Heart right ventricle (tissue), 16 donors: ENCODE measurements at places on chromosomes 7 and 10. TPM values are rescaled to one million over a fixed set of nuclear protein-coding genes. Genes with fewer than 3 reads are reported as not detected.

Gene FXYD4
- total RNA-seq, result not detected

GRCh38 chr7:148921806-148922205 lies 37.7 kb upstream of the EZH2 start:
- peak; percentile 39 for DNase-seq

DNA sequence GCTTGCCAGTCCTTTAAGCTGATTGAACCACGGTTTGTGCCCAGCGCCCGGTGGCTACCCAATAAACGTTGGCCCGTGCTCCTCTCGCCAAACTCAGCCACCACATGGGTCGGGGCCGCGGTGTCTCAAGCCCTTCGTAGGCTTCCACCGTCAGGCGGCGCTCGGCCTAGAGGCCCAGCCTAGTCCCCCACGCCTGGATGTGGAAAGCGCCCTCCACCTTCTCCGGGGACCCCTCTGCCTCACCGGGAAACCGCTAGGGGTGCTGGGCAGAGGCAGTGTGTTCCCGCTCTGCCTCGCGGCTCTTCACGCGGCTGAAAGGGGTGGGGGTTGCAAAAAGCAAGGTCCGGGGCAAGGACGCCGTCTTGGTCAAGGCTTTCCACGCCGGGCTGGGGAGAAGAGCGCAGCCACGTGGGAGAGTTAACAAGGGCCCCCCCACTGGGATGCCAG lies 29.8 kb downstream of the LEP start:
- peak; percentile 20 for DNase-seq

GRCh38 chr10:119409906-119410305 lies 132.6 kb downstream of the RGS10 start:
- peak; percentile 91 for DNase-seq

DNA sequence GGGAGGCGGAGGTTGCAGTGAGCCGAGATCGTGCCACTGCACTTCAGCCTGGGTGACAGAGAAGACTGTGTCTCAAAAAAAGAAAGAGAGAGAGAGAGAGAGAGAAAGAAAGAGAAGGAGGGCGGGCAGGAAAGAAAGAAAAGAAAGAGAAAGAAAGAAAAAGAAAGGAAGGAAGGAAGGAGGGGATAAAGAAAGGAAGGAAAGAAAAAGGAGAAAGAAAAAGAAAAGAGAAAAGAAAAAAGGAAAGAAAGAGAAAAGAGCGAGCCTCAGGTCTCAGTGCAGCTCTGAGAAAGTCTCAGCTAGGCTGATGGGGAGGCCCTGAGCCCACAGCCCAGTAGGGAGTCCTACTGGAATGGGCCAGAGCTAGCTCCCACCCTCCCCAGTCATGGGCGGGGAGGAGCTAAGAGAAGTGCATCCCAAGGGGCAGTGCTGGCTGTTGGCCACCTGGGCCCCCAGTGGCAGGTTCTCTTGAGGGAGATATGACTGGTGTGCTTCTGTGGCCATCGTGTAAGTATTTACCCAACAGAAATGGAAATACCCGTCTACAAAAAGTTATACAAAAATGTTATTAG lies 69.3 kb downstream of the ABRAXAS2 start:
- no peak for DNase-seq

DNA sequence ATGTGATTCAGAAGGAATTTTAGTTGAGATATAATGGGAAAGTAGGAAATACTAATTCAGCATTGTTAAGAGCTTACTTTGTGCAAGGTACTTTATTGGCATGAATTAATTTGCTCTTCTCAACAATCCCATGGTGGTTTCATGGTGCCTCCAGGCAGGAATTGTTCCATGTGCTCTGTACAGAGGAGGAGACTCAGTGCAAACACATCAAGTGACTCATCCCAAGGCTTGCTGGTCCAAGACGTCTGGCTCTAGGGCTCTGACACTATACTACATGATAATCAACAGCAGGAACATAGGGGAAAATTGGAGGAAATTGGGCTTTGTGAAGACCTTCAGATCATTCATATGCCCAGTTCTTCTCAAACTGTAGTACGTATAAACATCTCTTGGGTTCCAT lies 66.5 kb upstream of the PRKG1 start:
- no peak for DNase-seq

Gene ACADSB
- 114 TPM for total RNA-seq

Gene NPSR1
- total RNA-seq, result not detected

GRCh38 chr7:116988363-116988989 lies 35.2 kb downstream of the ST7 start:
- no peak for DNase-seq

- DNase-seq, result no peak
Measured at GRCh38 chr10:1582739-1583138, 154.6 kb downstream of the ADARB2 start.

DNA sequence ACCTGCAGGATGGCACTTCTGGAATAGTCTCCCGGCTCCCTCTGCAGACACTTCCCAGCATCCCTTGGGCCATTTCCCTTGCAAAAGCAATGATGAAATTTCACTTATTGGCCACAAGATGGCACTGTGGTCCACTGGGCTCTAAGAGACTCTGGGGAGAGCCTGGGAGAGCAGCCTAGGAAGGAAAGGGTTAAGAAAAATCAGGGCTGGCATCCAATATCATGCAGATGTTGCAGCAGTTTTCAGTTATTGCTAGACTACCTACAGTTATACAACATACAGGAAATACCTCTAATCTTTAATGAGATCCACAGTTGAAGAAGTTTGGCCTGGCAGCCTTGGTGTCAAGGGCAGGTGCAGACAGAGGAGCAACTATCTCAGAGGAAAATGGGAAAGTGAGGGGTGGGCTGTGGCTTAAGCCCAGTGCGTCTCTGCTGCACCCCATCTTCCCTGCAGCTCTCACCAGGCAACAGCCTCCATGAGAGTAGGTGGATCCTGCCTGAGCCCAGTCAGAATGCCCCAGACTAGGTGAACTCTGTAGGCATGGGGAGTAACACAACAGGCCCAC lies 100.2 kb upstream of the PRSS58 start:
- no peak for DNase-seq

DNA sequence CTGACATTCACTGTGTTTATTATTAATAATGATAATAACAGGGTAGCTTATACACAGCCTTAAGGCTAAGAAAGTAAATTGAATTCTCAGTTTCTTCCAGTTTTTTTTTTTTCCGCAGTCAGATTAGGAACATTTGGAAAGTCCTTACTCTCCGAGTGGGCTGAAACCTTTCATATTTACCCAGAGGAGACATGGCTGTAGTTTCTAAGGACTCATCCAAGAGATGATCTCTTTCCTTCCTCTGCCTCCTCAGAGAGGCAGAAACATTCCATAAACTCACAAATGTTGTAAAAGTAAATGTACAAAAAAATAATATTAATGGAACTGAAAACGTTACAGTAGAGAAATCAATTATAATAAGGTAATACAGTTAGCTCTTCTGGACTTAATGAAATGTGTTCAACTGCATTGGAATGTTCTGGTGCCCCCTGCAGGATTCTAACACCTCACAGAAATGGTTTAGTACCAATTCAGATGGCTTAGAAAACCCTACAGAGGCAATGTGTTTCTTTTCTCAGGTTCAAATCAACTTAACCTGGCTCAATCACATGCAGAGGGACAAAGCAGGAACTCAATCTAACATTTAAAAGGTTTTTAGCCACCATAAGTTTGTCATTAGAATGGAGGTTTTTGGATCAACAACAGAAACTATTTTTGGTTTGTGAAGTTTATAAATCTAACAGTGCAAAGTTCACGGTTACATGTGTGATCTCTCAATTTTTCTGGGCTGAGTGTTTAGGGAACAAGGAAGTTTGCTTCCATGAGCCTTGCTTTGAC lies 71.7 kb downstream of the ICA1 start:
- DNase-seq, result peak; percentile 53

Gene GALNT17
- total RNA-seq, result 29.0 TPM

DNA sequence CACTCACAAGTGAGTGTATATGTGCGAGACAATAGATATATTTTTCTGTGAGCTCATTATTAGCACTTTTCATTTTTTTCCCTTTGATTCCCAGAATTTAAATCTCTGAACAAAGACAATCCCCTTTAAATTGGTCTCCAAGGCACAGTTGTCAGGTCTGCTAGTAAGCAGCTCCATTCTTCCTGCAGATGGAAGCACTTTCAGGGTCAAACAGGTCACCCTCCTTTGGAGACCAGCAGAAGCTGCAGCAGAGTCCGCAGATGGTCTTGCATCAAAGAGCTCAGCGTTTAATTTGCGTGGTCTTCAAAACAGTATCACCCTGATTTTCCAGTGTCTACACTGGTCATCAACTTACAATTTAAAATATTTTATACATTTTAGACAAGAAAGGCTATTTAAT lies 543.8 kb downstream of the ARL4A start:
- DNase-seq, result no peak

Gene NEURL1
- 0.57 TPM for total RNA-seq

Gene ABCB1
- total RNA-seq, result 2.3 TPM

Gene OLAH
- total RNA-seq, result not detected

- no peak for DNase-seq
Measured at GRCh38 chr7:107712025-107712424, 31.9 kb upstream of the CBLL1 start.

GRCh38 chr10:43901302-43901701 lies 252.6 kb upstream of the ZNF32 start:
- DNase-seq, result no peak

DNA sequence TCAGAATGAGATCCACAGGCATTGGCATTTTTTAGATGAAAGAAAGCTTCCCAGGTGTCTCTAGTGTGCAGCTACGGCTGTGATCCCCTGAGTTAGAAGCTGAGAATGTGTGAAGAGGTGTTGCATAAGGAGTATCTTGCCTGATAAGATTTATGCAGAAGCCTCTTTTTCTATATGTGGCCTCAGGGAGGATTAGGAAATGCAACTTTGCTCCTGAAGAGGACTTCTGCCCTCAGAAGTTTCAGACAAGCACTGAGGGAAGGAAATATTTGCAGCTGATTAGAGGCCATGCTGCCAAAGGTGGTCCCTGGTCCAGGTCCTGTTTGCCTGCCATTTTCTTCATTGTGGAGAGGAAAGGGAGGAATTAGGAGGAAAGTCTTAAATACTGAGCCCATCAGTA lies 551.8 kb downstream of the PHTF2 start:
- DNase-seq, result no peak

DNA sequence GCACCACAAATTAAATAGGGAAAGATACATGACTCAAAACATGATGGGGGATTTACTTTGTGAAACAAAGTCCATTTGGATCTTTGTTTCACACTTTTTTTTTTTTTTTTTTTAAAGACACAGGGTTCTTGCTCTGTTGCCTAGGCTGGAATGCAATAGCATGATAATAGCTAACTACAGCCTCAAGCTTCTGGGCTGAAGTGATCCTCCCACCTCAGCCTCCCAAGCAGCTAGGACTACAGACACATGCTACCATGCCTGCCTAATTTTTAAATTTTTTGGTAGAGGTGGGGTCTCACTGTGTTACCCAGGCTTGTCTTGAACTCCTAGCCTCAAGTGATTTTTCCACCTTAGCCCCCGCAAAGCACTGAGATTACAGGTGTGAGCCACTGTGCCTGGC lies 172.6 kb upstream of the KLF14 start:
- DNase-seq, result no peak

GRCh38 chr7:133491846-133492652 lies 239.2 kb downstream of the EXOC4 start:
- DNase-seq, result no peak

Gene PRXL2A
- total RNA-seq, result 57.3 TPM

Gene AKR1C8
- not detected for total RNA-seq

- no peak for DNase-seq
Measured at GRCh38 chr10:3702056-3702546, 82.9 kb downstream of the KLF6 start.

Gene ELN
- total RNA-seq, result 65.0 TPM

DNA sequence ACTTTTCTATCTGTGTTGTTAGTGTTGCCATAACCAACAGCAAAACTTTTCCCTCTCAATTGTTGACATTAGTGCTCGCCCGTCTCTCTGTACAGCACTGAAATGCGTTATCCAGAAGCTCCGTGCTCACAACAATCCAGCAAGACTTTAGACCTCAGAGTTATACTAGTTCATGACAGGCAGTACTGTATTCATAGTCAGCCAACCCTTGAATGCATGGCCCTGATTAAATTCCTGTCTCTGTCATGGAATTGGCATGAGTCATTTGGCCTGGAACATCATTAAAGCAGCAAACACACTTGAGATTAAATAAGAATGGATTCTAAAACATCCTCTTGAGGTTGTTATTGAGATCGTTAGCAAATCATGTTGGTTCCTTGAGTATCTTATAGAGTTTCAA lies 405.5 kb upstream of the C7orf33 start:
- DNase-seq, result no peak

DNA sequence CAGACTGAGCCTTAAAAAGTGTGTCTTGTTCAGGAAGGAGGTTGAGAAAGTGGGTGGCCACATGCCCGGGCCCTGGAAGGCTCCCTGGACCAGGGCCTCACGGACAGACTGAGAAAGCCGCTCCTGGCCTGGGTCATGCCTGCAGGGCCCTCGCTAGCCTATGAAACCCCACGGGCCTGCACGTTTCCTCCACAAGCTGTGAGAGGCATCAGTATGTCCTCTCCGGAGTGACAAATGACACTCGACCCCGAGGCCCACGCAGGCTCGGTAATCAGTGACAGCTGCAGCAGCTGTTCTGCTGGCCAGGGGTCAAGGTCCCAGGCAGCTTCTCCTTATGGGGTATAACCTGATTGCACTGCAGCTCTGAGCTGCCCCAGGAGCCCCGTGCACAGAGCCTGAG lies 47.6 kb downstream of the ASB13 start:
- no peak for DNase-seq

DNA sequence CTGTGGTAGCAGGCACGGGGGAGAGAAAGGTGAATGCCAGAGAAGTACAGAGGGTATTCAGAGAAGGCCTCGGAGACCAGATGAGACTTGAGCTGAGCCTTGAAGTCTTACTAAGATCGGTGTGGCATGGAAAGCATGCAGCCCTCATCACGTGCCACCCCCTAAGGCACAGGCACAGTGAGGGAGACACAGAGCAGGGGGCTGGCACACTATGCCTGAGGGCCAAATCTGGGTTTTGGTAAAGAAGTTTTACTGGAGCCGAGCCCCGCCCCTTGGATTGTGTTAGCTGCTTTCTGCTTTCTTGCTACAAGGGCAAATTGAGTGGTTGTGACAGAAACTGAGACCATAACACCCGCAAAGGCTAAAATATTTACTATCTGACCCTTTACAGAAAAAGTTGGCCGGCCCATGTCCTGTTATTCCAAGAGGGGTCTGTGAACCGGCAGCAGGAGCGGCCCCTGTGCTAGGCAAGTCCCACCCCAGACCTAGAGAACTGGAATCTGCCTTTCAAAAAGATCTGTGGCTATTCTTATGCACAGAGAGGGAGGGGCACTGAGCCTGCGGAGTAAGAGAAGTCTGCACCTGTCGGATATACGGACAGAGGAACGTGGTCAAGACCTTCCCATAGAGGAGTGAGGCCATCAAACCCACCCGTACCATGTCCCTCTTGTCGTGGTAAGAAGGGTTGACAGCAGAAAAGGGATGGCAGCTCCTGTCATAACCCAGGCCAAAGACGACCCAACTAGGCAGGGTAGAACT lies 109.3 kb upstream of the RHEB start:
- DNase-seq, result no peak

DNA sequence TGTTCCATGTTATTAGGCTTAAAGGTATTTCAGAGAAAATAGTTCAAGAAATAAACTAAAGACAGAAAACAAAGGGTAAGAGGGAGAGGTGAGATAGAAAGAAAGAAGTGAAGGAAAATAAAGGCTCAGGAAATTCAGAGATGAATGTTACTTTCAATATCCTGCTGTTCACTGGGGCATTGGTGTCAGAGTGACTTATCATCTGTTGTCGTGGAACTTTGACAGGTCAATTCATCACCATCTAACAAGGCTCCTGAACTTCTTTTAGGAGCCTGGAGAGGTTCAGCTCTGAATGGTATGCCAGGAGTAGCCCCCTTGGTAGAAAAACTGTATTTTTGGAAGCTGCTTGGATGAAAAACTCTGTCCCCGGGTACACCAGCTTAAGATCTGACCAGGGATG lies 100.1 kb downstream of the KLF6 start:
- DNase-seq, result no peak

GRCh38 chr10:91287276-91287675 lies 66.8 kb downstream of the PCGF5 start:
- DNase-seq, result no peak
